ENCODE measurements at places on chromosomes 2 and 18.

- no peak for DNase-seq
These were observed 643.6 kb upstream of the DDX18 start for GRCh38 chr2:117170897-117171296.

GRCh38 chr2:199446996-199447576, 10.7 kb downstream of the SATB2 start:
- DNase-seq = no peak

DNA sequence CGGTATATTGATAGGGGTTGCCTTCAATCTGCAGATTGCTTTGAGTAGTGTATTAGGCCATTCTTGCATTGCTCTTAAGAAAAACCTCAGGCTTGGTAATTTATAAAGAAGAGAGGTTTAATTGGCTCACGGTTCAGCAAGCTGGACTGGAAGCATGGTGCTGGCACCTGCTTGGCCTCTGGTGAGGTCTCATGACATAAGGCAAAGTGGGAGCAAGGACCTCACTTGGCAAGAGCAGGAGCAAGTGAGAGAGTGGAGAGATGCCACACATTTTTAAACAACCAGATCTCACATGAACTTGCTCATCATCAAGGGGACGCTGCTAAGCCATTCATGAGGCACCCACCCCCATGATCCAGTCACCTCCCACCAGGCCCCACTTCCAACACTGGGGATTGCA, 4.9 kb downstream of the MAP3K2 start:
- no peak for DNase-seq

GRCh38 chr2:12035029-12035720, 288.7 kb downstream of the LPIN1 start:
- DNase-seq = peak; percentile 95

DNA sequence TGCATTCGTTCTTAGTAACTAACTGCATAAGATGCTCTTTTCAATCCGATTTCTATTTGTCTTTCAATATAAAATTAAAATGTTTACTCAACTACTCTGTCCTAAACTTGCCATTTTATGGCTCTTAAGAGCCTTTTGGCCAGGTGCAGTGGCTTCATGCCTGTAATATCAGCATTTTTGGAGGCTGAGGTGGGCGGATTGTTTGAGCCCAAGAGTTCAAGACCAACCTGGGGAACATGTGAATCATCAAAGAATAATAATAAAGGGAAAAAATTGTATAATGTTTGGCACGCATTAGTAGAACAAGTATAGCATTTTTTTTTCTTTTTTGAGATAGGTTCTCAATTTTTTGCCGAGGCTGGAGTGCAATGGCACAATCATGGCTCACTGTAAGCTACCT, 92.5 kb downstream of the C2orf74 start:
- no peak for DNase-seq

DNA sequence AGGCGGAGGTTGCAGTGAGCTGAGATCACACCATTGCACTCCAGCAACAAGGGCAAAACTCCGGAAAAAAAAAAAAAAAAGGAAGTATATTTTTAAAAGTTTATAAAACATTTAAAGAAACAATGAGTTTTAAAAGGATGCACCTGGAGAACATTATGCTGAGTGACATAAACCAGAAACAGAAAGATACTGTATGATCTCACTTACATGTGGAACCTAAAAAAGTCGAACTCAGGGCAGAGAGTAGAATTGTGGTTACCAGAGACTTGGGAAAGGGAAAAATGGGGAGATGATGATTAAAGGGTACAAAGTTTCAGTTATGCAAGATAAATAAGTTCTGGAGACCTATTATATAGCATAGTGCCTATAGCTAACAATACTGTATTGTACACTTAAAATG, 52.8 kb upstream of the RTN4 start:
- DNase-seq = no peak

GRCh38 chr2:179770029-179770428, 91.4 kb downstream of the ZNF385B start:
- no peak for DNase-seq

GRCh38 chr2:131027566-131028528, 65.4 kb downstream of the FAM168B start:
- DNase-seq = no peak

DNA sequence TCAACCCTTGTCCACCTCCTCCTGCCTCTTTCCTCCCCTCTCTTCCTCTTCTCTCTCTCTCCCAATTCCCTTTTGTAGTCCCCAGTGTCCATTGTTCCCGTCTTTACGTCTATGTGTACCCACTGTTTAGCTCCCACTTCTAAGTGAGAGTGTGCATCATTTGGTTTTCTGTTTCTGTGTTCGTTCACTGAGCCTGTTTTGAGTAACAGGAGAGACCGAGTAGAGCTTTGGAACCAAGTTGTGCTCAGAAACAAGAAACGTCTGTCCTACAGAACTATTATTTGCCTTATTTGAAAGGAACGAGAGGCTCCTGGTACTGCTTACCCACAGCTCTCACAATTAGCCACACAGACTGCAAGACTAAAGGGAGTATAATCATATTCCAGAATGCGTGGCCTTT, 50.1 kb upstream of the MAPRE2 start:
- DNase-seq = no peak

GRCh38 chr2:241850544-241851324, 8.0 kb downstream of the PDCD1 start:
- no peak for DNase-seq

- no peak for DNase-seq
These were observed 71.0 kb downstream of the EVA1A start for GRCh38 chr2:75489721-75490120.

Data from Karpas-422 (cell line).